ENCODE measurements at places on chromosomes 5 and 9.

DNA sequence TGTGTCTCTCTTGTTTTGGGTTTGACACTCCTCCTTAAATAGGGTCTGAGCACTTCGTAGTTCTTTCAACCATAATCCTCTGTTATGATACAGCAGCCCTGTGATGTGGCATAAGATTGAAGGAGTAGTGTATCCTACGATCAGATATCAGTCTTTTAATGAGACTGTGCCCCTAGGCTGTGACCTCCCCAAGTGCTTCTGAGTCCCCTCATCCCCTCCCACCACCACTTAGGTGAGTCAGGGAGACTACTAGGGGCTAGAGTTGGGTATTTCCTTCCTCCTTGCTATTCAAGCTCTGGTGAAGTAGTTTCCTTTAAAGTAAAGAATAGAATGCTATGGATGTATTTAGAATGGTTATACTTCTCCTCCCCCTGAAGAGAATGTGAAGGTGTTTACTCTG is 637.2 kb upstream of the GRAMD2B start:
- DNase-seq: no peak

DNA sequence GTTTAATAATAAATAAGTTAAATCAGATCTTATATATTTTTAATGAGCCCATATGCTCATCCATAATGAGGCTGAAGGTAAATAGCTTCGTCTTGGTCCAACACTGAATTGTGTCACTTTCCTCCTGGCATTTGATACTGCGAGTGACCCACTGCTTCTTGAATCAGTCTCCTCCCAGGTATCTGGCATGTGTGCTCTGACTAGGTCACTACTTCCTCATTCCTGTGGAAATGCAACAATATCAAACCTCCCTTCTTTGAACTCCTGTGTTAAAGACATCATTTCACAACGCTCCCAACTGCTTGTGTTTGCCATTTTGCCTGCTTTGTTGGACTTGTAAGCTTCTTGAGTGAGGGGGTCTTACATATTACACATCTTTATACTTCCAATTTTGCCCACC is 157.7 kb downstream of the SLC24A2 start:
- no peak for DNase-seq

DNA sequence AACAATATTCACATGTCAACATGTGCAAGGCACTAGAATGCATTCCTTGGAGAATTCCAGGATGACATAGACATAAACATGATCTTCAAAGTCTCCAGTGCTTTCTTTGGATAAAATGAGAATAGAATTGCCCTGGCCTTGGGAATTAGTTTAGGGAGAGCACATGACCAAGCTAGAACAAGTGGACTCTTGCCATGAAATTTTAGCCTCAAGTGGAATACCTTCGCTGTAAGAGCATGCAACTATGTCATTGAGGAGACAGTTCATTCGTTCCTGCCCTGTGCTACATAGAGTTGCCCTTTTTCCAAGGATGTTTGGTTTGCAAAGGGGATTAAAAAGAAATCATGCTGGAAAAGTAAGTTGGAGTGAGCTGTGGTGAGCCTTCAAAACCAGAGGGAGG is 42.7 kb downstream of the ZFAND5 start:
- peak; percentile 16 for DNase-seq

- peak; percentile 99 for DNase-seq
Measured at GRCh38 chr5:173764332-173765028, 123.7 kb upstream of the CPEB4 start.

GRCh38 chr9:114945616-114946412 is 15.4 kb upstream of the TNFSF8 start:
- DNase-seq: no peak

DNA sequence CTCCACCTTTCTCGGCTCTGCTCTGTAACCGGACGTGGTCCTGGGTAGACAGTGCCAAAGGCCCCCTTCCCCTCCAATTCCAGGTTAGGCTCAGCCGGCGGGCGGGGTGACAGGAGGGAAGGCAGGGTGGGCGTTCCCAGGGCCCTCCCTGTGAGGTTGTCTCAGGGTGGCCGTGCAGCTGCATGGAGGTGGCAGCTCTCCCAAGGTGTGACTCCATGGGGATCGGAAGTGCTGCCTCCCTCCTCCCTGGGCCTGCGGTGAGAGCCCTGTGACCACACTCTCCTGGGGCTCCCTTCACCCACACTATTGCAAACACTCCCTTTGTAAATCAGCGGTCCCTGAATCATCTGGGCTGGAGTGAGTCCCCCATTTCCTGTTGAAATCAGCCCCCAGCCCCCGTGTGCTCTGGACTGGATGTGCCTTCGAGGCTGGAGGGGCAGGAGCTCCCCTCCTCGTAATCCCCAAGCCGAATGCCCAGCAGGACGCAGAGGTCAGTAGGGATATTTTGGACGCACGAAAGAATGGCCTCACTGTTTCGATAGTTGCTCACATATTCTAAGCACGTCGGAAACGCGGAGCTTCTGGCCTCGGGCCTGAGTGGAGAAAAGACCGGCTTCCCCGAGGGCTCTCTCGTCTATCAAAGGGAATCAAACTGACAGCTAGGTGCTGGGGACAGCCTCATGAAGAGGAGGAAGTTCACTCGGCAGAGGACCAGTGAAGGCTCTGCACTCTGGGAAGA is 107.6 kb upstream of the COL5A1 start:
- DNase-seq: peak; percentile 52

- DNase-seq: peak; percentile 19
Measured at GRCh38 chr5:87147441-87147840, 120.2 kb upstream of the RASA1 start.
